Activated gamma-delta T cell treated with Interleukin-2 at 50 U/mL for 16 hours (primary cell): ENCODE measurements at places on chromosomes 16 and 17.

DNA sequence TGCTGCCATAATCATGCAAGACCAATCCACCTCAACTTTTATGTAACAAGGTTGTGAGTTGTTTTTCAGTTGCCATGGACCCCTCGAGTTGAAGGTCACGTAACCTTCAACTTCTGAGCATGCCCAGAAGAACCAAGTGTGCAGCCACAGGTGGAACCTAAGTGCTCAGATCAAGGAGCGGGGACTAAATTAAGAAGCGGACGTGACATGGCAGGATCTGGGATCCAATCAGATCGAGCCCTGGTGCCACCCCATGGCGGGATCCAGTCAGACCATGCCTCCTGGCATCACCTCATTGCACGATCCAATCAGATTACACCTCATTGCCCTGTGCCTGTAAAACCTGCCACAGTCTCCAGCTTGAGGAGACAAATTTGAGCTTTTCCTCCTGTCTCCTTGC lies 204.5 kb upstream of the CDH5 start:
- no peak for DNase-seq

- DNase-seq: no peak
Measured at GRCh38 chr17:7656958-7657609, 6.4 kb downstream of the ATP1B2 start.

GRCh38 chr16:69566981-69567680 lies 1.4 kb downstream of the NFAT5 start:
- no peak for DNase-seq

- no peak for DNase-seq
Measured at GRCh38 chr16:87957296-87958094, 6.3 kb downstream of the BANP start.

GRCh38 chr17:51346218-51346982 lies 86.1 kb downstream of the UTP18 start:
- DNase-seq: no peak

GRCh38 chr16:48612611-48613010 lies 2.6 kb upstream of the N4BP1 start:
- DNase-seq: no peak

DNA sequence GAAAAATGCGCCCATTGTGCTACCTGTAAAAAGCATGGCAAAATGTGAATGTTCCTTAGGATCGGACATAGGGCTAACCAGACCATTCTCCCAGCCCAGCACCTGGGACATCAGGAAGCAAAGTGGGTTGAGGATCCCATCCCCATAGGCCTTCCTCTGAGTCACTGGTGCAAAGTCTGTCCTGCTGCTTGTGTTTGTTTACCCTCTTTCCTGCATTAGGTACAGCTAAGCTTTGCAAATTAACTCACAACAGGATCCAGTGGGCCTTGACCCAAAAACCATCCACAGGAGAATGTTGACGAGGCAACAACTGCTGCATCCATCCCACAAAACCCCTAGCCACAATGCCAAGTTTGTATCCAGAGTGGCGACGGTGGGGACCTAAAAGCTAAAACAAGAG lies 106.2 kb downstream of the GRIN2A start:
- no peak for DNase-seq

DNA sequence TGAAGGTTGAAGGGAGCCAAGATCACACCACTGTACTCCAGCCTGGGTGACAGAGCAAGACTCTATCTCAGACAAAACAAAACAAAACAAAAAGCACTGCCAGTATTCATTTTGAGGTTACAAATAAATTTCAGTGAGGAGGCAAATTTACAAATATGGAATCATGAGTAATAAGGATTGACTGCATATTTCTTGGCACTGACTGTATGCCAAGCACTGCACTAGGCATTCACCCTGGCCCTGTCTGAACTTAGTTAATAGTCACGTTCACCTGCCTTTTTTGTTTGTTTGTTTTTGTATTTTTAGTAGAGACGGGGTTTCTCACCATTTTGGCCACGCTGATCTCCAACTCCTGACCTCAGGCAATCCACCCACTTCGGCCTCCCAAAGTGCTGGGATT lies 5.1 kb downstream of the LDAF1 start:
- DNase-seq: no peak

- DNase-seq: no peak
Measured at GRCh38 chr17:43367737-43368242, 31.0 kb upstream of the ARL4D start.

- DNase-seq: no peak
Measured at GRCh38 chr17:14331225-14331981, 30.5 kb downstream of the HS3ST3B1 start.

- DNase-seq: no peak
Measured at GRCh38 chr17:83161298-83162034, 82.1 kb downstream of the METRNL start.

DNA sequence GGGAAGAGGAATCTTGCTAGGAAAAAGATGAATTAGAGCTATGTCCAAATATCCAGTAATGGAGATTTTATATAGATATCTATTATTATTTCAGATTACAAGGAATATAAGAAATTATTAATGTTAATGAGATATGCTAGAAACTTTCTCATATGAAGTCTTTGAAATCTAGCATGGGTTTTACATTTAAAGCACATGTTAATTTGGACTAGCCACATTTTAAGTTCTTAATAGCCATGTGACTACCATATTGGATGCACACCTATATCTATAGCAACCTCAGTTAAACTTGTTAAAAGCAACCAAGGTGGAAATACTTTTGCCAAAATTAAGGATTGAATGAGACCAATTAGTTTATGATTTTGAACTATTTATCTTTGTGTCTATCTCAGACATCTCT lies 86.7 kb upstream of the CNTNAP4 start:
- no peak for DNase-seq

- no peak for DNase-seq
Measured at GRCh38 chr17:65398040-65398787, 163.2 kb downstream of the AXIN2 start.

DNA sequence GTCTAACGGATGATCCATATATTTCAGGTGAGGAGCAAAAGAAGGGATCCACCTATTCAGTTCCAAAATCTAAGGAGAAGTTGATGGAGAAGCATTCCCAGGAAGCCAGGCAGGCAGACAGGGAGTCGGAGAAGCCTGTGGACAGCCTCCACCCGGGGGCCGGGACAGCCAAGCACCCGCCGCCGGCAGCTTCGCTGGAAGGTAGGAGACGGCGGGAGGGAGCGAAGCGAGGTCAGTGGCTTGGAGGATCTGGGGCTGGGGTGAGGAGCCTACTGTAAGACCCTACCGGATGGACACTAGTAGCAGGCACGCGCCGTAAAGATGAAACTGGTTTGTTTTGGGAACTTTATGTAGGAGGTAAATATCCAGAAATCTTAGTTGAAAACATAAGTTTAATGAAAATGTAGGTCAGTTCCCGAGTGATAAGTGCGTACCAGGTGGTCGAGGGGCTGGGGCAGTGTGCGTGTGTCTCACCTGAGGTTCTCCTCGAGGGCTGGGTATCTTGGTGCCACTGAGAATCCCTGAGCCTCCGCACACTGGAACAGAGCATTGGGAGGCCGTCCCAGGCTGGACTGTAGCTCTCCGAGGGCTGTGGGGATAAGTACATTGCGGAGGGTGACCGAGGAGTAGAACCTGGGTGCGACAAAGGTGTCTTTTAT lies 714 bp downstream of the SPATA33 start:
- no peak for DNase-seq

DNA sequence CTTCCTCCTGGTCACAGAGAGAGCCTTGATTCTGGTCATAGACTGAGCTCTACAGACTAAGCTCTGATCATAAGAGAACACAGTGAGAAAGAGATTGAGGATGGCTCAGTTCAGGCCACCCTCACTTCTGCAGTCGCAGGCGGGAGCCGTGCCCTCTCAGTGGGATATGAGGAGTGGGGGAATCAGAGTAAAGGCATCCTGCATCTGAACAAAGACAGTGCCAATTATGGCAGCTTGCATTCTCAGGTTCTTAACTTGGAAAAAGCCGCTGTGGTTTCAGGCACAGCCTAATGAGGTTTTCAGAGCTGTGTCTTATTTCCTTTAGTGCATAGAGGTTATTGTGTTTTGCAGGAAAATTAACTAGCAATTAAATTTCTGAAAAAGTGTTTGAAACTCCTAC lies 134.4 kb upstream of the NLRP1 start:
- DNase-seq: no peak

DNA sequence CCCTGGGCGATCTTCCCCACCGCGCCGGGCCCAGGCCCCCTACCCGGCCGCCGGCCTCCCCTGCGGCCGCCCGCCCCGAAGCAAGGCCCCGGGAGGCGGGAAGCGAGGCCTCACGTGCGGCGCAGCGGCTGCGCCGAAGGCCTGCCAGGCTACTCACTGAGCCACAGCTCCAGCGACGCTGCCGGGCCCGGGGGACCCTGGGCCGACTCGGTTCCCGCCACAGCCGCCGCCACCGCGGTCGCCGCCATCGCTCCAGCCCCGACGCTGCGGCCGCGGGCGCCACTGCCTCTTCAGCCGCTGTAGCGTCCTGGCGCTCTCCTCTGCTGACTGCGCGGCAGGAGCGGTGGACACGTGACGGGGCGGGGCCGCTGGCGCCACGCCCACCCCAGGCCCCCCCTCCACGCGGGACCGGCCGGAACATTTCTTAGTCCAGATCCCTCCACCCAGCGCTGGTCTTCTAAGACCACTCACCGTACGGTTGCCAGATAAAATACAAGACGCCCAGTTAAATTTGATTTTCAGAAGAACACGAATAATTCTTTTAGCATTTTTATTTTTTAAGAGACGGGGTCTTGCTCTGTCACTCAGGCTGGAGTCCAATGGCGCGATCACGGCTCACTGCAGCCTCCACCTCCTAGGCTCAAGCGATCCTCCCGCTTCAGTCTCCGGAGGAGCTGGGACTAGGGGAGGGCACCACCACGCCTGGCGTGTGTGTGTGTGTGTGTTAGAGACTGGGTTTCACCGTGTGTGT lies at the start of gene GGA2:
GGA2 (minus strand) TSS at position 331 of the 751 bp plus-strand sequence; CDS start at position 248, 83 bp downstream.
- DNase-seq: peak; percentile 76

DNA sequence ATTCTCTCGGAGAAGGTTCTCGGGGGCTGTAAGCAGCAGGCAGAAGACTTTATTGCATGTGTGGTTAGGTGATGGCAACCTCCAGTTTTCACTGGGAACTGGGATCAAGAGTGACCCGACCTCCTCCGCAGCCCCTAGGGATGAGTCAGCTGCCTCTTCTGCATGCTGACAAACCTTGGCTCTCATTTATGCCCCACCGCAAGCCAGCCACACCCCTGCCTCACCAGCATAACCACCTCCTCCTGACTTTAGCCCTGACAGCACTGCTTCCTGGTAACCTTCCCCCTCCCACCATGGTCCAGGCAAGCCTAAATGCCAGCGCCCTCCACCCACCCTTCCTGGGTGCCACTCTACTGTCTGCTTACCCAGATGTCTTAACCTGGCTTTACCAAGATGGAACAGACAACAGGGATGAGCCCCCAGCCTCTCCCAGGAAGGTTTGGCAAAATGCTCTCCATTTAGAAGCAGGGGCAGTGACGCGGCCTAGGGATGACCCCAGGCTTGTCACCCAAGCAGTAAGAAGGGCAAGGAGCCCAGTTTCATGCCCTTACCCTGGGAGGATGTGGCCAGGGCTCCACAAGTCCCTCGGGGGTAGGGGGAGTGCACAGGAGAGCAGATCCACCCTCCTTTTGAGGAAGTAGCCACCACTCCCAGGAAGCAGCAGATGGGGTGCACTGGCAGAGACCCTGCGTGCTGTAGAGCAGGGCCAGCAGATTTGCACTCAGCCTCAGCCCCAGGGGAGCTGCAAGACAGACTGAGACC lies 73.5 kb downstream of the GOSR1 start:
- no peak for DNase-seq

GRCh38 chr17:4509401-4509800 lies 10.7 kb downstream of the SPNS2 start:
- peak; percentile 37 for DNase-seq

DNA sequence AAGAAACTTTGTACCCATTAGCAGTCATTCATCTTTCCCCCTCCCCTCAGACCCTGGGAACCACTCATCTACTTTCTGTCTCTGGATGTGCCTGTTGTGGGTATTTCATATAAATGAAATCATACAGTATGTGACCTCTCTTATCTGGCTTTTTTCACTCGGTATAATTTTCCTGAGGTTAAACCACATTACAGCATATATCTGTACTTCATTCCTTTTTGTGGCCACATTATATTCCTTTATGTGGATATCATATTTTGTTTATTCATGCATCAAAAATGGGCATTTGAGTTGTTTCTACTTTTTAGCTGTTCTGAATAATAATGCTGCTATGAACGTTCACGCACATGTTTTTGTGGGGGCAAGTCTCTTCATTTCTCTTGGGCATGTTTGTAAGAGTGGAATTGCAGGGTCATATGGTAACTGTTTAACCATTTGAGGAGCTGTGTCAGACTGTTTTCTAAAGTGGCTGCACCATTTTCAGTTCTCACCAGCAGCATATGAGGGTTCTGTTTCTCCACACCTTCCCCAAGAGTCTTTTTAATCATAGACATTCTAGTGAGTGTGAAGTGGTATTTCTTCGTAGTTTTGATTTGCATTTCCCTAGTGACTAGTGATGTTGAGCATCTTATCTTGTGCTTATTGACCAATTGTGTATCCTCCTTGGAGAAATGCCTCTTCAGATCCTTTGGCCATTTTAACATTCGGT lies 3.8 kb downstream of the SNX29 start:
- no peak for DNase-seq

- no peak for DNase-seq
Measured at GRCh38 chr17:48161127-48161905, 53.8 kb downstream of the SNX11 start.

DNA sequence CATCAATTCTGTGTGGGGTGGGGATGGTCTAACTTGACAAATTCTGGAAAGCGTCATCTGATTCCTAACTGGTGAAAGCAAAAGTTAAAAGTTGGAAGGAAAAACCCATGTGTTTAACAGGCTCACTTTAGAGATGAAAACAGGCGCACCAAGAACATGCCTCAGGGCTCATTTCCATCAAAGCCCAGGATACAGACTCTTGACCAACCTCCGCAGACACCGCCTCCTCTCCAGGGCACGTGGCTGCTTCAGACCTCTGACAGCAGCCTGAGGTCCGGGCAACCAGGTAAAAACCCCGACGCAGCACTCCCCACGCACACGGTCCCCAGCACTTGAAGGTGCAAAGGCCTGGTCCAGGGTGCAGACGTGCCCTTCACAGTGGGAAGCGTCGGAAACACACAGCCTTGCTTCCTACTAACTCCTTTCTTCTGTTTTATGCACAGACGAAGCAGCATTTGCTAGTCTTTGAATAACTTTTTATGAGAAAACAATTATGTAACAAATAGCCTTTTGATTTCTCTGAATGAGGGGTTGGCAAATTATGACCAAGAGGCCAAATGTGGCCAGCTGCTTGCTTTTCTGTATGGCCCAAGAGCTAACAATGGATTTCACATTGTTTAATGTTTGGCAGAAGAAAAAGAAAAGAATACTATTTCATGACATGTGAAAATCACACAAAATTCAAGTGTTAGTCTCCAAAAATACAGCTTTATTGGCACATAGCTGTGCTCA lies 44.2 kb upstream of the TRAP1 start:
- DNase-seq: no peak

DNA sequence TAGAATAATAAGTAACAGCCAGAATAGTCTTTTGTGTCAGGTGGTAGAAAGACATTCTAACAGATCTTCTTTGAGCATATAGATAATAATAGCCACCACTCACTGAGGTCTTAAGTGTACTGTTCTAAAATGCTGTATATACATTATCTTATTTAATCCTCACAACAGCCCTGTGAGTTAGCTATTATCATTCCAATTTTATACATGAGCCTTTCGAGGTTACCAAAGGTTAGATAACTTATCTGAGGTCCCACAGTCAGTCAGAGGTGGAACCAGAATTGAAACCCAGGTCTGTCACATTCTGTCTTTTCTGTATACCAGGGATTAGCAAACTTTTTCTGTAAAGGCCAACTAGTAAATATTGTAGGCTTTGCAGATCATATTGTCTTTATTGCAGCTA lies 23.2 kb downstream of the REXO5 start:
- no peak for DNase-seq
